Cardiac septum (tissue), 1 donor: ENCODE measurements at places on chromosomes 4 and X. TPM values are rescaled to one million over a fixed set of nuclear protein-coding genes. Genes with fewer than 3 reads are reported as not detected.

GRCh38 chr4:138693526-138693925, 322.1 kb upstream of the NOCT start:
- DNase-seq = no peak

GRCh38 chr4:140854168-140854567, 98.0 kb upstream of the TBC1D9 start:
- DNase-seq = no peak

GRCh38 chrX:109472939-109473735, 8.7 kb downstream of the GUCY2F start:
- no peak for DNase-seq

DNA sequence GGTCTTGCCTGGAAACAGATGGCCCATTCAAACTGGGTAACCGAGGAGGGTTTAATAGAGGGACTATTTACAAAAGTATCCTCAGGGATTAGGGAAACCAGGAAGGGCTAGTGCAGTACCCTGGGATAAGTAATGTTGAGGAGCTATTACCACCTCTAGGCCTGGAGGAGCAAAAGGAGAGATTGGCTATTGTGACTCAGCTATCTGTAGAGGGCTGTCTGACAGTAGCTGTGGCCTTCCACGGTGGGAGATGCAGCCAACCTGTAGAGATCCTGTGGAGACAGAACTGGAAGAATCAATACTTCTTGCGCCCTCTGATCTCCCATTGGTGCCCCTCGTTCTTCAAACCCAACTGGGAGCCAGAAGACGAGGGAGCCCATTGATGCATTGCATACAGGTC, 34.1 kb upstream of the RPS6KA3 start:
- DNase-seq = no peak

GRCh38 chr4:172826346-172826745, 342.3 kb upstream of the GALNT7 start:
- DNase-seq = no peak

DNA sequence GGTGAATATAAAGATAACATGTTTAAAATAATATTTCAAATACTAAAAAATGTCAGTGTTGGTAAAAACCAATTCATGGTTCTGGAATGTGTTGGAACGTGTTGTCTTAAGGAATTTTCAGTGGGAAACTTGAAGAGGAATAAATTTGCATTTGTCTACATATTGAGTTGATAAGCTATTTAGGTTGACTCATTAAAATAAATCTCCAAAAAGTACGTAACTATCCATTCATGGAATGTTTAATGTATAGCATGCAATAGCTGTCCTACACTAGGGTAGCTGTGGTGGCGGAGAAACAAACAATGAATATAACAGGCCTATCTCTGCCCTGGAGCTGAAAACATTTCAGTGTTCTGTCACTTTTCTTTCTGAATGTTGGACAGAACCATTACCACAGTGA, 20.3 kb downstream of the SHISA3 start:
- no peak for DNase-seq

GRCh38 chr4:152327606-152328453, 208.1 kb downstream of the FBXW7 start:
- DNase-seq = no peak

- no peak for DNase-seq
These were observed 210.6 kb downstream of the LDB2 start for GRCh38 chr4:16687845-16688244.

DNA sequence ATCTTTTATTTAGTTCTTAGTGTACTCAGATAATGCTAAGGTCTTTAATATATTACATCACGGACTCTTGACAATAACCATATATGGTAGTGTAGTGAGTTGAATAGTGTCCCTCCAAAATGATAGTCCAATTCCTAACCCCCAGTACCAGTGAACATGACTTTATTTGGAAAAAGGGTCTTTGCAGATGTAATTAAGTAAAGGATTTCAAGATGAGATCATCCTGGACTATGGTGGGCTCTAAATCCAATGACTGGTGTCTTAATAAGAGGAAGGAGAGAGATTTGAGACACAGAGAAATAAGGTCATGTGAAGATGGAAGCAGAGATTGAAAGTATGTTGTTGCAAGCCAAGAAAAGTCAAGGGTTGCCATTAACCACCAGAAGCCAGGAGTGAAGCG, 236.5 kb upstream of the DIPK2B start:
- DNase-seq = no peak

DNA sequence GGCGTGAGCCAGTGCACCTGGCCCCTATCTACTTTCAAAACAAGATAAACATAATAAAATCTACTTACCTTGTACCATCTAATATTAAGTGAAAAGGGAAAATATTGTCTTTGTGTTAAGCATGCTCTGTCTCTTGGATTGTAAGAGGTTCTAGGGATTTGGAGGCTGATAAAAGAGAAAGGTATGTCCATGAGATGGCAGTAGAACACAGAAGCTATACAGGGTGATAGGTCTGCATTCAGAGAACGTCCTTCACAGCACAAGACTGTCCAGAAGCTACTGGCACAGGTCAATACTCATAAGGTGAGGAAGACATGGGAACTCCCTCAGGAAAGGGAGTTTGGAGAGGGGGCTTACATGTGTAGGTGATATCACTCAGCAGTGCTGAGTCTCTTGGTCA, 135.5 kb downstream of the TMEM47 start:
- no peak for DNase-seq

DNA sequence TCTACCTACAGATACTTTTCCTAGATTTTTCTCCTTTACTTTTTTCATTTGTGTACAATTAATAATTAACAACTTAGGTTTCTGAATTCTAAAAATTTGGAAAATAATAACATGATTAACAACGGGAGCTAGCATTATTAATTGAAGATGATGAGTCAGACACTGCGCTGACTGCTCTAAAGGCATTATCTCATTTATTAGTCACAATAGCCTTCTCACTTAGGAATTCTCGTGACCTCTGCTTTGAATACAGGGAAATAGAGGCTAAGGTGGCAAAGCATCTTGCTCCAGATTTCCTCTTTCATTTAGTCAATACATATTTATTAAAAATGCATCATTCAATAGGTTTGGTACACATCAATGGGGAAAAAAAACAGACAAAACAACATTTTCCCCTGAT, 441.3 kb downstream of the PCDH18 start:
- DNase-seq = no peak

- no peak for DNase-seq
These were observed 15.1 kb downstream of the C4orf36 start for GRCh38 chr4:86876894-86877685.

DNA sequence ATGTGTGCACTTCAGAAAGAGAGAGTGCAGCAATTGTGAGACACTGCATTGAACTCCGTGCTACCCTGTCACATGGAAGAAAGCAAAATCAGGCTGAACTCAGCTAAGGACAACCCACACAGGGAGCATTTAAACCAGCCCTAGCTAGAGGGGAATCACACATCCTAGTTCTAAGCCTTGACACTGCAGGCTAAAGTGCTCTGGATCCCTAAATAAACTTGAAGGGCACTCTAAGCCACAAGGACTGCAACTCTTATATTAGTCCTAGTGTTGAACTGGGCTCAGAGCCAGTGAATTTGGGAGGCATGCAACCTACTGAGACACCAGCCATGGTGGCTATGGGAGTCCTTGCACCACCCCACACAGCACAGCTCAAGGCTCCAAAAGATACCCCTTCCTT, 311.9 kb downstream of the OPHN1 start:
- DNase-seq = no peak

The CDKL5 gene
- total RNA-seq = 10.7 TPM

The FHDC1 gene
- total RNA-seq = 0.22 TPM

The SLC49A3 gene
- 12.1 TPM for total RNA-seq
